Head of caudate nucleus (tissue), 42 donors: ENCODE measurements at places on chromosomes 4 and X.

GRCh38 chrX:31653422-31653821, 581.6 kb upstream of the FTHL17 start:
- no peak for DNase-seq

- no peak for DNase-seq
These were observed 18.9 kb downstream of the TIFA start for GRCh38 chr4:112266823-112267222.

DNA sequence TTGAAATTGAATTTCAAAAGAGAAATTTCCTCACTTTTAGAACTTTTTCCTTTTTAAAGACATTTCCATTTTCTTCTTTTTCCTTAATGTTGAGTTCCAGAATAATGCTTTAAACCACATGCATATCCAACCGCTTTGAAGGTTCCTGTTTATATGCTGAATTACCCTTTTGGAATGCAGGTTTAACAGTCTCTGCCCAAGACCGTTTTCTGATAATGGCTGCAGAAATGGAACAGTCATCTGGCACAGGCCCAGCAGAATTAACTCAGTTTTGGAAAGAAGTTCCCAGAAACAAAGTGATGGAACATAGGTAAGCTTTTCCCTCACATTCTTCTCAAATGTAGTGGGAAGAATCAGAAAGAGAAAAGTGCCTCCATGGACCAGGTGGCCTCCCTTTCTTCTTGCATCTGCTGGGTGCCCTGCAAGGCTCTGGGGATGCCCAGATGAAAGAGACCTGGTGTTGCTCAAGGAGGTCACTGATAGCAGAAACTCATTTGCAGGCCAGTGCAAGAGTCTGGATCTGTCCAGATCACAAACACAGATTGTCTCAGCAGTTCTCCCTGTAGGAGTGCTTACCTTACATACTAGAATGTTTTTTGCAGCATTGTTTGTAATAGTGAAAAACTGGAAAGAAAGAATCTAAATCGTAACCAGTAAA, 42.9 kb downstream of the MOSPD2 start:
- DNase-seq, result no peak

DNA sequence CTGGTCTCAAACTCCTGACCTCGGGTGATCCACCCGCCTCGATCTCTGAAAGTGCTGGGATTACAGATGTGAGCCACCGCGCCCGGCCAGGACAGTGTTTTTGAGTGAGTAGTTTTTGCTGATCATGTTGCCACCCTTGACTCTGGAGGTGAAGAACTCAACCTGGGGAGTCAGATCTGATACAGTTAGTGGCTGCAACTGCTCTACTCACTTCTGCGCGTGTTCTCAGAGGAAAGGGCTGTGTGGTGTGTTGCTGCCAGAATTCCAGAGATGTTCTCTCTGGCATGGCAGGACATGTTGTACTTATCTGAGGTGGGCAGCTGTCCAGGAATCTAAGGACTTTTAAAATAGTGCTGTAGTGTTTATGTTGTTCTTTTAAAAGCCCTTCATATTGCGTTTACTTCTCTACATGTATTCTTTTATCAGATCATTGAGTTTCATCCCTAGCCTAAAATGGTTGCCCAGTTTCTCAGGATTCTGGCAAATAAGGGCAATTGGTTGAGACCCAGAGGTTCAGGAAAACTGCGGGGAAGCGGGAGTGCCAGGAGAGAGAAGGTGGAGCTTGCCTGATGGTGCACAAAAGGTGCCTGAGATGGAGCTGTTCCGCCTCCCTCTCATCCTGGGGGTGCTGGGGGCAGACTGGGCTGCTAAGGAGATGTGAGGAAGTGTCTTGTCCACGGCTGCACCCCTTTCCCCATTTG, 97.7 kb downstream of the ARHGAP10 start:
- no peak for DNase-seq

DNA sequence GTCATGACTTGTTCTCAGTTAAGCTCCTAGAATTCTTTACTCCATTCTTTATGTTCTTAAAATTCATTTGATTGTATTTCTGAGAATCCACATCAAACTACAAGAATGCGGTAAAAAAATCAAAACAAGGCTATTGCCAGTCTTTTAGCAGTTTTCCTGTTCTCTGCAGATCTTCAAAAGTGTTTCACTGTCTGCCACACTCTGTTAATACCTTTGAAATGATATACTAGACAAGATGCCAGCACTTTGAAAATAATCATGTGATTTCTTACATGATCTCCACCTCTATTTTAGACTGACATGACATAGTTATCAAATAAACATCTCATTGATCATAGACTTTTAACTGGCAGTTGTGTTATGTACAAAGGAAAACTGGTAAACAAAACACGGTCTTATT, 30.1 kb upstream of the GPRIN3 start:
- DNase-seq, result no peak

- DNase-seq, result no peak
These were observed 1.1 kb upstream of the RASSF6 start for GRCh38 chr4:73621357-73621756.

GRCh38 chr4:135548711-135549110, 1347.1 kb upstream of the PABPC4L start:
- no peak for DNase-seq

DNA sequence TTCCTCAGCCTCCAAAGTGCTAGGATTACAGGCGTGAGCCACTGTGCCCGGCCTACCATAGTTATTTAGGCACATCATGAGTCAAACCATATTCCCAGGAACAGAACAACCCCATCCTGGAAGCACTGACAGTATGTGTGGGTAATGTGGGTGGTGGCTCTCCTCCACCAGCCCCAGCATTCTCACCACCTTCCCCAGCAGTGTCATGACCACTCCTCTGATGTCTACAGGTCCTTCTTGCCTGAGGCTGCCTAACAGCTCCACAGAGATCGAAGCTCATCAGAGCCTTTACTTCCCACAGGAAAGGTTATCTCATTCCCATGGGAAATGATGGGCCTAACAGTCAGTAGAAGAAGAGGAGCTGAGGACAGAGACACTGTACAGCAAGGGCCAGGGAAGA, 129.5 kb upstream of the GPC4 start:
- no peak for DNase-seq
